NCI-H1930 (cell line): ENCODE measurements at places on chromosomes 1 and 21.

DNA sequence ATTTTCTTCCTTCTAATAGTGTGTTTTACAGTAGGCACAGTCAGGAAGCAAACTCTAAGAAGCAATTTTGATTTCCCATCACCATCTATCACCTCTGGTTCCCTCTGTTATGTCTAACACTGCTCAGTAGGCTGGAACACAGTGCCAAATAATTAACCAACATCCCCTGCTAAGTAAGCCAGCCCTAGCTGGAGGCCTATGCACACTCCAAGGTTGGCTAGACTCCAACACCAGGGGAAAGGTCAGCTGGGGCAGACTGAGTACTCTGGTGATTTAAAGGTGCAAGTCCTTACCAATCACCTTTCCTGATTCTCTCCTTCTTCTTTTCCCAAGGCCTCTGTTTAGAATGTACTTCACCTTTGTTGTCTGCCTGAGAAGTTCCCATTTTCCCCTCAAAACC is 46.5 kb upstream of the BEND5 start:
- DNase-seq: no peak

DNA sequence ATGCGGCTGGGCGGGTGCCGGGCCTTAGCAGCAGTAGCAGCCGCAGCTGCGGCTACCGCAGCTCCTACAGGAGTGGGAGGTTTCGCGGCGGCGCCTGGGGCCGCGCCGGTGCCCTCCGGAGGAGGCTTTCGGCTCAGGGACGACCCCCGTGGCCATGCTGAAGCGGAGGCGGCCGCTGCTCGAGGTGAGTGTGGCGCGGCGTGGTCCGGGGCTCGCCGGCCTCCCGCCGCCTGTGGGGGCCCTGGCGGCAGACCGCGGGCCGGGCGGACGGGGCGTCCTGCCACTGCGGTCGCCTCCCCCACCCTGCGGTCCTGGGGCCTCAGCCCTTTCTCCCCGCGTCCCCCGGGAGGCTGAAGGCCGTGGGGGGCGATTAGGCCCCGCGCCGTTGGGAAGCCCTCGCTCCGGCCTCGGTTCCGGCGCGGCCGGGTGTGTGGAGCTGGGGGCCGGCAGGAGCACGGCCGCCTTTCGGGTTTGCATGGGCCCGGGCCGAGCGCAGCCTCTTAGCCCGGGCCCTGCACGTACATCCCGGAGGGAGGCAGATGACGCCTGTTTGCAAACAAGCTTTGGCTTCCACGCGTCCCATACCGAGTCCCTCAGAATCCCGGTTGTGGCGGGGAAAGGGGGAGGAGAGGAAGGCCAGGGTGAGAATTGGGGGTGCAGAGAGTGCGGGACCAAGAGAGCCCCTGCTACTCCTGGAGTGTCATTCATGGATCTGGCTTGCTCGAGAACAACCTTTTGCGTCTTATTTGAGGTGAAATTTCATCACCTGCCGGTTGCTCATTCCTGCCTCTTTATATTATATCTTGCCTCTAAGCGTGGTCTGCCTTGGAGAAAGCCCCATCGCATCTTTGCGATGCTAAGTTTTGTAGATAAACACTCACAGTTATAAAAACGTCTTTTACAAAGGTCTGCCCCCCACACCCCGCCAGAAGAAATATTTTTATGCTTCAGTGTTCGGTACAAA is 613 bp downstream of the ZFYVE9 start:
- no peak for DNase-seq

GRCh38 chr1:63643926-63644325 is 50.7 kb downstream of the PGM1 start:
- no peak for DNase-seq

- no peak for DNase-seq
Measured at GRCh38 chr1:56135069-56135863, 444.1 kb downstream of the PLPP3 start.

- DNase-seq: no peak
Measured at GRCh38 chr1:150194381-150195031, 41.4 kb downstream of the ANP32E start.

- no peak for DNase-seq
Measured at GRCh38 chr1:227297073-227297793, 21.1 kb downstream of the CDC42BPA start.

DNA sequence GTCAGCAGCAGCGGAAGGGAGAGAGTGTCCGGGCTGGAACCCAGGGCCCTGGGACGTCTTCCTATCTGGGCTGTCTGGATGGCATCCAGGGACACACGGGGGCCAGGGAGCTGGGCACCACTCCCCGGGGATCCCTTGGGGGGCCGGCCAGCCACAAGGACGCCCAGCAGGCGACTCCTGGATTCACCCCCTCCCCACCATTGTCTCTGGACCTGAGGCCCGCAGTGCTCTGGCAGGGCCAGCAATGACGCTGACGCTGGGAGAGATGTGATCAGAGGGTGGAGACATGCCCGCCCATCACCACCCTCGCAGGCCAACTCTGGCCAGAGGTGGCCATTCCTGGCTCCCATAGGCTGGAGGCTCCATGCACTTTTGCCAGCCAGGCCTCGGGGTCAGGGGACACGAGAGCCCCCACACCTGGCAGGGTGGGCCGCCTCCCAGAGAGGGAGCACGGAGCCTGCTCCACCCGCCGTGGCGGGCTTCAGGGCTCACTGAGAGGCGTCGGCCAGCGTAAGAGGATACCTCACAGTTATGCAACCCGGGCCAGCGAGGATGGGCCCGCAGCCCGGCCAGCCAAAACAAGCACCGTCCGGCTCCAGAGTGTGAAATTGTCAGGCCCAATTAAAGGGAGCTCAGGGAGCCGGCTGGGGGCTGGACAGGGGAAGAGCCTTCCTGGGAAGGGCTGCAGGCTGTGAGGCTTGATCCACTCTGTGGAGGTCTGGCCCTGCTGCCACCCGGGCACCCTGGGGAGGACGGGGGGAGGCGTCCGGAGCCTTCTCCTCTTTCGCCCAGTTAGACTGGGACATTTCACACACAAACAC is 10.3 kb downstream of the ACTRT2 start:
- DNase-seq: no peak

- DNase-seq: no peak
Measured at GRCh38 chr1:160095382-160096105, 2.9 kb downstream of the IGSF8 start.

DNA sequence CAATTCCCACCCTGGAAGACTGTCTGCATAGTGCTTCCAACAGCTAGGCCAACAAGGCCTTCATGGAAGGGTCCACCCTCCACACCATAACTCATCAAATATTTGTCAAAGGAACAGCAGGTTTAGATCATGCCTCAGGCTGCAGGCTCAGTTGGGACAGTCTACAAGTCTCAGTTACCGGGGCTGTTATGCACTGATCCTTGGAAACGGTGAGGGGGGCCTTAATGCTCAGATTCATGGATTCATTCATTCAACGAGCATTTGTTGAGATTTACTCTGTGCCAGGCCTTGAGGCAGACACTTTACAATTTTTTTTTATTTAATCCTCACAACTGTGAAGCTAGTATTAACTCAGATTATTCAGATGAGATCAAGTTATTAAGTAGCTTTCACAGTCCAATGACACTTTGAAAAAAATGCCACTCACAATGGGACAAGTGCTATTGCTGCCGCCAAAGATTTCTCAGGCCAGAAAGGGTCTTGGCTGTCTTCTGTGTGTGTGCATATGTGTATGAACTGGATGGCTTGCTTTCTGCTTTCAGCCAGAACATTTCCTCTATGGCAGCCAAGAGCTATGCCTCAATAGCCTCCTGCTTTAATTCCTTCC is 8.9 kb upstream of the C1orf216 start:
- no peak for DNase-seq

- no peak for DNase-seq
Measured at GRCh38 chr21:21057349-21058062, 59.3 kb downstream of the NCAM2 start.

DNA sequence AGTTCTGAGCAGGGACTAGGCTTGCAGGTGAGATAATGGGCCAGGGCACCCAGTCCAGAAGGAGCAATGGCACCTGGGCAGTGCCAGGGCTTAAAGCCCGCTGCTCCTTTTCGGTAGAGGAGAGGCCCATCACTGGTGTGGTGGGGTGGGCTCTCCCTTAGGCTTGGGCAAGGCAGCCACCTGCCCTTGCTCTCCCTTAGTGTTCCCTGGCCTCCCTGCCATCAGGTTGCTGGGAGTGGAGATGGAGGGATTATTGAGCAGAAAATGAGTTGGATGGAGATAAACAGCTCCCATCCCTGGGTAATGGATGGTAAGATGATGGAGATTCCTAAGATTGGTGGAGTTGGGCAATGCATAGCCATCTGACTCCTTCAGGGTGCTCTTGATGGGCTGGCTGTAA is 7.9 kb downstream of the MYOG start:
- no peak for DNase-seq

DNA sequence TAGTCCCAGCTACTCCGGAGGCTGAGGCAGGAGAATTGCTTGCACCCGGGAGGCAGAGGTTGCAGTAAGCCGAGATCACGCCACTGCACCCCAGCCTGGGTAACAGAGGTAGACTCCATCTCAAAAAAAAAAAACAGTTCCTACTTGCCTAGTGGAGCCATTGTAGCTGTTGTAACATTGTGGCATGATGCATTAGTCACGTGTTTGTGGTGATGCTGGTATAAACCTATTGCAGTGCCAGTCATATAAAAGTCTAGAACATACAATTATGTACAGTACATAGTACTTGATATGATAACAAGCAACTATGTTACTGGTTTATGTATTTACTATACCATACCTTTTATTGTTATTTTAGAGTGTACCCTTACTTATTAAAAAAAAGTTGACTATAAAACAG is 16.2 kb downstream of the KYAT3 start:
- no peak for DNase-seq

DNA sequence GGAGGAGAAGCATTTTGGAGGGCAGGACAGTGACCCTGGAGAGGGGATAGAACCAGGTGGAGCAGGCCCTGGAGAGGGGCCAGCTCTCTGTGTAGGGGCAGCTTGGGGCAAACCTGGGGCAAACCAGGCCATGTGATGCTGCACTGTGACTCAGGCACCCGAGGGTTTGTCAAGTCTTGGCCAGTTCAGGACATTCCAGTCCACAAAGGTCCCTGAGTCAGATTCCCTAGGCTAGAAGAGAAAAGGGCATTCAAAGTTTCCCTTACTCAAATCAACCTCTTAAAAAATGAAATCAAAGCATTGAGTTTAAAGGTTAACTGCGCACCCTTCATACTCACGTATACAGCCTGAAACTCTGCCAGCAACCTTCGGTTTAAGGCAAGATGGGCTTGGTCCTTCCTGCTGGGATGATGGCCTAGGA is 25.2 kb upstream of the PLA2G2C start:
- DNase-seq: no peak

GRCh38 chr1:225597926-225598575 is 54.9 kb downstream of the ENAH start:
- no peak for DNase-seq

- no peak for DNase-seq
Measured at GRCh38 chr1:2639203-2639602, 6.4 kb upstream of the MMEL1 start.

- no peak for DNase-seq
Measured at GRCh38 chr1:78184460-78185072, 138.8 kb downstream of the GIPC2 start.

- no peak for DNase-seq
Measured at GRCh38 chr21:36186506-36187399, 30.1 kb downstream of the DOP1B start.

- DNase-seq: no peak
Measured at GRCh38 chr21:40255518-40256444, 388.5 kb downstream of the PCP4 start.

DNA sequence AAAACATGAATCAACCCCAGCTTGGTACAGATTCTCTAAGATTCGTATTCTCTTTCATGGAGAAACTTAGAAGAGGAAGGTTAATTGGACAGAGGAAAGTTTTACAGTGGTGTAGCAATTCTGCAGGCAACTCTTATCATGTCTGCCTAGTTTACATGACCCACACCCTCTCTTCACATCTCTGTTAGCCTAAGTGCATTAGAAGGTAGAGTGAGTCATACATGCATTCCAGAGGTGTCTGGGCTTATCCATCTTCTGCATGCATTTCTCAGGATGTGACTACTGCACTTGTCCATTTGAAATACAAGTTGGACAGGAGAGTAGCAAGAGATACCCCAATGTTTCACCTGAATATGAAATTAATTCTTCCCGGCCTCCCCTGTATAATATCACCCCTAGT is 578.4 kb upstream of the NCAM2 start:
- no peak for DNase-seq

DNA sequence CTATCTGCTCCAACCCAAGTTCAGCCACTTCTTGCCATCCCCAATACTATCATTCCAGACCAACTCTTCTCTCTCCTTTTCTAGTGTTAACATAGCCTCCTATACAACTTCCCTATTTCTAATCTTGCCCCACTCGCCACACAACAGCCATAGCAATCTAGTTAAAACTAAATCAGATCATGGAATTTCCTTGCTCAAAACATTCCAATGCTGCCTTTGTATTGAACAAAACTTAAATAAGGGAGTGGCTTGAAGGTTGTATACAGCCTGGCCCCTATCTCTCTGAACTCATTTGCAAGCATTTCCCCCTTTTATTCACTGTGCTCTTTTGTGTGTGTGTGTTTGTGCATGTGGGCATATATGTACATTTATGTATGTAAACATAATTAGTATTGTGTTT is 118.1 kb upstream of the SGIP1 start:
- no peak for DNase-seq

DNA sequence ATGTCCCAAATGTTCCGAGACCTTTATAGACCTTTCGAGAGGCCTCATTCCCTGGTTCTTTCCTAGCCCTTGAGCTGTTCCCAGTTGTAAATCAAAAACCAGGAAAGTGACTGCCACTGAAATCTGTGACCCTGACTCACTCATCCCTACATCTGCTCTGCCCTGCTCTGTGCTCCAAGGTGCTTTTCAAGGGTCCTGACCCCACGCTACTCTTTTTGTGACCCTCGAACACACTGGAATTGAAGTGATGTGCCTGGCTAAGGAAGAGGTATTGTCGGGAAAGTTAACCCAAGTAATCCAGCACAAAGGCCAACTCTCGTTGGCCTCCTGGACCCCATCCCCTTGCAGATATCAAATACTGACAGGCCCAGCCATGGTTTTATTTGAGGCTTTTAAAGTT is 244.4 kb downstream of the HHAT start:
- DNase-seq: no peak

GRCh38 chr1:38265293-38266196 is 219.0 kb upstream of the POU3F1 start:
- no peak for DNase-seq

- no peak for DNase-seq
Measured at GRCh38 chr21:36555199-36555800, 75.4 kb upstream of the CLDN14 start.

DNA sequence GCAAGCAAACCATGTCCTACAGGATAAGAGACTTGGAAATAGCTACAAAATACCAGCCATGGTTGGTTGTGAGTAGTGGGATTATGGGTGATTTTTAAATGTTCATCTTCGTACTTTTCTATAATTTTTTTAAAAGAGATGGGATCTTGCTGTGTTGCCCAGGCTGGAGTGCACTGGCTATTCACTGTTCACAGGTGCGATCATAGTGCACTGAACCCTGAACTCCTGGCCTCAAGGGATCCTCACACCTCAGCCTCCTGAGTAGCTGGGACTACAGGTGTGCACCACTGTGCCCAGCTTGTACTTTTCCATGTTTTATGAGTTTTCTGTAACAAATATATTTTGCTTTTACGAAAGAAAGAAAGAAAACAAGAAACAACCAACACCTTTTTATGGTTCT is 224.2 kb downstream of the FOXD2 start:
- no peak for DNase-seq
